ENCODE measurements at places on chromosomes 3 and 15. TPM values are rescaled to one million over a fixed set of nuclear protein-coding genes. Genes with fewer than 3 reads are reported as not detected.
A peak's percentile ranks its signal among the peaks of the same experiment; 100 is the strongest.

DNA sequence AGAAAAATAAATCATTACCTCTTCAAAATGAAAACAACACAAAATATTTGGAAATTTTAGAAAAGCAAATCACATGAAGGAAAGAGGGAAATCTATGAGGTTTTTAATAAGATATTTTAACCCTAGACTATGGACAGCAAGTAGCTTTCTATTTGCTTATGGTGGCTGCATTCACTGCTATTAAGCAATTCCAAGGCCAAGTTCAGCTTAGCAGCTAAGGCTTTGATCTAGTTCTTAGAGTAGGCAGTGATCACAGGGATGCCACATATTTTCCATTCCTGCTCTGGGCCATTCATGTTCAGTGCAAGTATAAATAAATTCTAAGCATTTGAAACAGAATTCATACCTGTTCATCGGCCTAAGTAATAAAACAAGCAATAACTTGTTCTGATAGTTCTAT, 235.3 kb downstream of the CDIN1 start:
- no peaks in the 10 kb centered on the region for H3K4me1 ChIP-seq
- DNase-seq, result no peak
- H3K36me3 ChIP-seq, result no peaks in the 10 kb centered on the region
- H3K27me3 ChIP-seq, result no peaks in the 10 kb centered on the region

- H3K27me3 ChIP-seq, result no peaks in the 10 kb centered on the region
- H3K4me3 ChIP-seq, result no peak overlapping the region
- H3K27ac ChIP-seq, result no peak overlapping the region
- H3K36me3 ChIP-seq, result no peaks in the 10 kb centered on the region
- DNase-seq, result peak; percentile 32
Measured at GRCh38 chr3:150783920-150784746, 21.2 kb upstream of the SIAH2 start.

GRCh38 chr3:142180761-142181362, 31.5 kb upstream of the TFDP2 start:
- no peak overlapping the region for H3K27ac ChIP-seq
- no peaks in the 10 kb centered on the region for H3K27me3 ChIP-seq
- H3K4me3 ChIP-seq, result no peak overlapping the region
- peaks cover 9% of the 10 kb centered on the region for H3K36me3 ChIP-seq
- H3K4me1 ChIP-seq, result no peaks in the 10 kb centered on the region

Gene CD86
- not detected for total RNA-seq

DNA sequence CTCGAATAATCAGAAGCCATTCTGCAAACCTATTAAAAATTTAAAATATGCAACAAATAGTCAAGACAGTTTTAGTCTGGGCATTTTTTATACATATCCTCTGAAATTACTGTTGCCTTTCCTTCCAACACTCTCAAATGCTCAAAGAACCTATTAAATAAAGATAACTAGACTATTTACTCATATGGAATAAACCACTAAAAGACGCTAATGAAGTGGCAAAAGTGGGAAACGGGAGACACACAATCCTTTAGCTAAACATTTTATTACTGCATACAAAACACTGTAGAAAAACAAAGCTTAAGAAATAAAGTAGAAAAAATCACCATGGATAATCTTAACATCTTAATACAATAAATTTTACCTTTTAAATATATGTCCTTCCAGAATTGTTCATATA, 75.4 kb downstream of the HERC1 start:
- no peaks in the 10 kb centered on the region for H3K27me3 ChIP-seq
- H3K27ac ChIP-seq, result no peak overlapping the region
- DNase-seq, result no peak
- no peak overlapping the region for H3K4me3 ChIP-seq
- H3K36me3 ChIP-seq, result peaks cover 51% of the 10 kb centered on the region

GRCh38 chr3:43996379-43997301, 245.0 kb upstream of the TOPAZ1 start:
- no peak overlapping the region for H3K4me3 ChIP-seq
- H3K27me3 ChIP-seq, result peaks cover 40% of the 10 kb centered on the region
- H3K27ac ChIP-seq, result no peak overlapping the region
- peaks cover 43% of the 10 kb centered on the region for H3K4me1 ChIP-seq
- H3K36me3 ChIP-seq, result no peaks in the 10 kb centered on the region

DNA sequence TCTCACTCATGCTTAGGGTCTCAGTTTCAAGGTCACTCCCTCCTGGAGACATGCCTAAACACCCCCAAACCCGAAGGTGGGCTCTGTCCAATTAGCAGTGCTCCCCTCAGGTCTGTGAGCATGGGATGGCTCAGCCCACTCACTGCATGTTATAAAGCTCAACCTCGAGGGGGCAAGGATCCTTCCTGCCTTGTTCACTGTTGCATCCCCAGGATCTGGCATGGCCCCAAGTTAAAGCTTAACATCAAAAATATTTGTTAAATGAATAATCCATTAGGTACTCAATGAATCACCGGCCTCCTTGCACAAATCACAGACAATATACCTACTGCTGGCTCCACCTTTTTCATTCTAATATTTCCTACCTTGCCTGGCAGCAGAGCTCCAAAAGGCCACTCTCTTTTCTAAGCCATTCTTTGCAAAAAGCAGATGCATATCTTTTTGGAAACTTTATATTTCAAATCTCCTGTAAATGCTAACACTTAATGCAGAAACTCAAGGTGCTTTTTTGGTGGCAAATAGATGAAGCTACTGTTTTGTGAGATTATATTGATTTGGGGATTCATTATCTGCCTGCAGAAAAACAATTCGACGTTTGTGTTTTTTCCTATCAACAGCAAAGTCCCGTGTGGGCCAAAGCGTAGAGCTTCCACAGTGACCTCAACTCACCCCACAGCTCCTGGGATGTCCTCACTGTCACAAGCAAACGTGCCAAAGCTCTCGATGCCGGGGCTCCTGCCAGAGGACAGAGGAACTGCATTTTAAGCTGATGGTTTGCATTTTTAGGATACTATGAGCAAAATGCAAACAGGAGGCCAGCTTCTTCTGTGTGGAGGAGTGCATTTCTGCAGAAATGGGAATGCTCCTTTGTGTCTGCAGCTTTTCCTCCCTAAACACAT, 35.4 kb downstream of the PCOLCE2 start:
- H3K27me3 ChIP-seq, result peaks cover 3% of the 10 kb centered on the region
- DNase-seq, result no peak
- no peak overlapping the region for H3K4me3 ChIP-seq
- no peak overlapping the region for H3K27ac ChIP-seq

GRCh38 chr3:184592371-184593219, 31.0 kb downstream of the EPHB3 start:
- no peak for DNase-seq
- peaks cover 7% of the 10 kb centered on the region for H3K27me3 ChIP-seq
- H3K27ac ChIP-seq, result no peak overlapping the region
- no peaks in the 10 kb centered on the region for H3K4me1 ChIP-seq

GRCh38 chr3:118577055-118577777, 457.4 kb downstream of the IGSF11 start:
- no peaks in the 10 kb centered on the region for H3K36me3 ChIP-seq
- H3K4me3 ChIP-seq, result no peak overlapping the region
- H3K27ac ChIP-seq, result no peak overlapping the region

GRCh38 chr15:45182996-45183395, 4.8 kb downstream of the SHF start:
- DNase-seq, result no peak
- no peaks in the 10 kb centered on the region for H3K36me3 ChIP-seq
- H3K4me1 ChIP-seq, result peaks cover 5% of the 10 kb centered on the region
- H3K27ac ChIP-seq, result no peak overlapping the region
- H3K27me3 ChIP-seq, result no peaks in the 10 kb centered on the region

Gene SMCO1
- total RNA-seq, result not detected

DNA sequence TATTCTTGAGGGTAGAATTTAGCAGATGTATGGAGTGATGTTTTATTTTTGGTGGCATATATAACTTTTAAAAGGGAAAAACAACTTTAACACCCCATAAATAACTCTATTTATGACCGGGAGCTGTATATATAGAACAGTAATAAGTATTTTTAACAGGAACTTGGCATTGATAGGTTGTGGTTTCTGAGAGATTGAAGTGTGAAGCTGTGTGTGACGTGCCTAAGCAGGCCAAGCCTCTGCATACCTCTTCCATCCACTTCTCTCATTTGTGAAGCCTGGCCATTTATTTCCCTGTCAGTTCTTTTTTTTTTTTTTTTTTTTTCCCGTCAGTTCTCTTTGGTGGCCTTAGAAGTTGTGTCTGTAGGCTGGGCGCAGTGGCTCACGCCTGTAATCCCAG, 23.0 kb downstream of the RBM5 start:
- DNase-seq, result no peak
- peaks cover 98% of the 10 kb centered on the region for H3K36me3 ChIP-seq
- H3K27me3 ChIP-seq, result no peaks in the 10 kb centered on the region
- no peak overlapping the region for H3K27ac ChIP-seq
- no peak overlapping the region for H3K4me3 ChIP-seq

Gene ILDR1
- not detected for total RNA-seq

- no peaks in the 10 kb centered on the region for H3K36me3 ChIP-seq
- H3K4me3 ChIP-seq, result no peak overlapping the region
- no peaks in the 10 kb centered on the region for H3K27me3 ChIP-seq
- no peak for DNase-seq
Measured at GRCh38 chr3:56042326-56042951, 425.8 kb downstream of the ERC2 start.

GRCh38 chr3:24416224-24416623, 78.4 kb downstream of the THRB start:
- no peak overlapping the region for H3K27ac ChIP-seq
- H3K4me3 ChIP-seq, result no peak overlapping the region
- no peak for DNase-seq
- no peaks in the 10 kb centered on the region for H3K4me1 ChIP-seq

GRCh38 chr15:70524470-70524869, 238.9 kb downstream of the UACA start:
- H3K36me3 ChIP-seq, result no peaks in the 10 kb centered on the region
- peaks cover 23% of the 10 kb centered on the region for H3K4me1 ChIP-seq
- peaks cover 2% of the 10 kb centered on the region for H3K27me3 ChIP-seq

- DNase-seq, result no peak
- H3K27ac ChIP-seq, result no peak overlapping the region
- no peak overlapping the region for H3K4me3 ChIP-seq
Measured at GRCh38 chr3:175885231-175885766, 1026.2 kb downstream of the NAALADL2 start.

DNA sequence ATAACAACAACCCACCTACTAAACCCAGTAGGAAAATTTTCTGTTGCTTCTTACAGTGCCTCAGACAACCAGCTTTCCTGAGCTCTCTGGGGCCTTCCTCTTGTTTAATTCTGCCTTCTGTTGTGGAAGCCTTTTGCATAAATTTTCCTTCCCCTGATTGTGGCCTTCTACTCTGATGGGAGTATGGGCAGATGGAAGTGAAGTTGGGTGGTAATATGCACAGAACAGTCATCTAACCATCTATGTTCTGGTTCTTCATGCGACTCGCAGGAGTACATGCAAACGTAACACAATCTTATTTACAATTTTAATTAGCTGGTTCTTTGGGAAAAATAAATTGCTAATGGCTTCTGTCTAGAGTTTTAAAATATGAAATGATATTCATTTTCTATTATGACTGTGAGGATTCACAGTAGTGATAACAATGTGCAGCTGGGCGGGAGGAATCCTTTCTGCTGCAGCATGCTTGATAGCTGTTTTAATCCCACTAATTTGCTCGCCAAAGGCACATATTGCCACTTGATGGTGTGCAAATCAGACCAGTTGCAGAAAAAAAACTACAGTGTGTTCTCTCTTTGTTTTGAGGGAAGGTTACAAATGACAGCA, 311.5 kb upstream of the ROPN1 start:
- no peaks in the 10 kb centered on the region for H3K36me3 ChIP-seq
- DNase-seq, result no peak
- no peak overlapping the region for H3K4me3 ChIP-seq
- H3K4me1 ChIP-seq, result no peaks in the 10 kb centered on the region
- H3K27ac ChIP-seq, result no peak overlapping the region
- peaks cover 4% of the 10 kb centered on the region for H3K27me3 ChIP-seq

- H3K4me1 ChIP-seq, result no peaks in the 10 kb centered on the region
- no peaks in the 10 kb centered on the region for H3K36me3 ChIP-seq
- H3K4me3 ChIP-seq, result no peak overlapping the region
- DNase-seq, result no peak
- no peak overlapping the region for H3K27ac ChIP-seq
Measured at GRCh38 chr15:60065951-60066350, 61.8 kb downstream of the FOXB1 start.

DNA sequence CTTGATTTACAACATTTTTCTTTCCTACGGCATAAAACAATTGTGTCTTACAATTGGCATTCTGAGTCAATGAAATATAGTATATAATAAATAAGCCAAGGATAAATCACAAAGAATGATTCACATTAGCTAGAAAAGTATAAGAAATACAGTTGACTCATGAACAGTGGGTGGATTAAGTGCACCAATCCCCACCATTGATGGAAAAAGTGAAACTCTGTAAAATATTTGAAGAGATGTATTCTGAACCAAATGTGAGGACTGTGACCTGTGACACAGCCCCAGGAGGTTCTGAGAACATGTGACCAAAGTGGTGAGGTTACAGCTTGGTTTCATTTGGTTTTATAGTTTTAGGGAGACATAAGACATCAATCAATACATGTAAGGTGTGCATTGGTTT, 227.5 kb downstream of the ALCAM start:
- no peaks in the 10 kb centered on the region for H3K36me3 ChIP-seq
- no peaks in the 10 kb centered on the region for H3K4me1 ChIP-seq
- no peaks in the 10 kb centered on the region for H3K27me3 ChIP-seq
- H3K27ac ChIP-seq, result no peak overlapping the region
- no peak for DNase-seq

DNA sequence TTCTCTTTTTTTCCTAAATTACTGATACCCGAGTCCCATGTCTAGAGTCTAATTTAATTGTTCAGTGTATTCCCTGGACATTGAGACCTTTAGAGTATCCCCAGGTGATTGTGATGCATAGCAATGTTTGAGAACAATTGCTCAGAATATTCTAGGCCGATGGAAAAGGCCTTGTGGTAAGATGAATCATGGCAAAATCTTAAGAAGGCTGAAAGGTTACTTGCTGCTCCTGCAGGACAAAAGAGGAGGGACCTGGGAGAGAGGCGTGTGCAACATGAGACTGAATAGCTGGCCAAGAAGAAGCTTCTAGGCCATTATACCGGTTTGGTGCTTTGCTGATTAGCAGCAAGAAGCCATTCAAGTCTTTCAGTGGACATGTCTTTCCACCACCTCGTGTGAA, 256.6 kb downstream of the ROBO2 start:
- no peak overlapping the region for H3K27ac ChIP-seq
- no peaks in the 10 kb centered on the region for H3K36me3 ChIP-seq
- no peak overlapping the region for H3K4me3 ChIP-seq
- no peak for DNase-seq
- no peaks in the 10 kb centered on the region for H3K27me3 ChIP-seq

DNA sequence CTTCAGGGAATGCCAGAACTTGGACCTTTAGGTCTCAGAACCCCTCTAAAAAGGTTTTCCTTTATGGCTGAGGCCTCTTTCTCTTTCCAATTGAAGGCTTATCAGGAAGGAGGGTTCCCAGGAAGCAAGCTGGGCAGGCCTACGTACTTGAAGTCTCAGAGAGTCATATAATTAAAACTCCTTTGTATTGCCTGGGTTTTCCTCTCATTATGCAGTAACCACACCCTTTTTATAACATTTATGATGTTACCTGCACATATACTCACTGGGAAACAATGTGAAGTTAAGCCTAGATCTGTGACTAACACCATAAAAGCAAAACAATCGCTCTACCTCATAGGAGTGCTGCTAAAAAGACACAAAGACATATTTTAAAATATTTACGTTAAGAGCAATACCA, 27.3 kb downstream of the SERP1 start:
- H3K4me1 ChIP-seq, result no peaks in the 10 kb centered on the region
- H3K36me3 ChIP-seq, result no peaks in the 10 kb centered on the region
- no peak overlapping the region for H3K4me3 ChIP-seq
- no peak overlapping the region for H3K27ac ChIP-seq
- H3K27me3 ChIP-seq, result peaks cover 7% of the 10 kb centered on the region

Gene TEX55
- total RNA-seq, result not detected
